ENCODE measurements at places on chromosomes 12 and 14.
A peak's percentile ranks its signal among the peaks of the same experiment; 100 is the strongest.

GRCh38 chr12:15253990-15254389, 32.8 kb upstream of the RERG start:
- H3K27me3 ChIP-seq: peaks cover 8% of the 10 kb centered on the region
- H3K27ac ChIP-seq: no peak overlapping the region
- no peak overlapping the region for H3K4me3 ChIP-seq
- H3K4me1 ChIP-seq: no peaks in the 10 kb centered on the region

DNA sequence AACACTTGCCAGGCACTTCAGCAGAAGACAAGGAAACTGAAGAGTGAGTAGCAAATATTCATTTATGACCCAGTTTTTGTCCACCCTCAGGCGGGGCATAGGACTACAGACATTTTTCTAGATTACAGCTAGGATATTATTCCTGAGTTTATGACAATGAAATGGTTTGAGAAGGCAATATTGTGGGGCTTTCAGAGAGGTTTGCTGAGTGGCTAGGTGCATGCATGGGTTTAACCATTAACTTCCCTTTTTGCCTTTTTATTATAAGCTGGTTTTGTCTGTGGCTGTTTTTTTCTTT, 104.0 kb upstream of the BCAT1 start:
- H3K4me1 ChIP-seq: peaks cover 11% of the 10 kb centered on the region
- H3K27me3 ChIP-seq: no peaks in the 10 kb centered on the region
- H3K27ac ChIP-seq: peak overlapping the region; percentile 82
- no peak for DNase-seq

DNA sequence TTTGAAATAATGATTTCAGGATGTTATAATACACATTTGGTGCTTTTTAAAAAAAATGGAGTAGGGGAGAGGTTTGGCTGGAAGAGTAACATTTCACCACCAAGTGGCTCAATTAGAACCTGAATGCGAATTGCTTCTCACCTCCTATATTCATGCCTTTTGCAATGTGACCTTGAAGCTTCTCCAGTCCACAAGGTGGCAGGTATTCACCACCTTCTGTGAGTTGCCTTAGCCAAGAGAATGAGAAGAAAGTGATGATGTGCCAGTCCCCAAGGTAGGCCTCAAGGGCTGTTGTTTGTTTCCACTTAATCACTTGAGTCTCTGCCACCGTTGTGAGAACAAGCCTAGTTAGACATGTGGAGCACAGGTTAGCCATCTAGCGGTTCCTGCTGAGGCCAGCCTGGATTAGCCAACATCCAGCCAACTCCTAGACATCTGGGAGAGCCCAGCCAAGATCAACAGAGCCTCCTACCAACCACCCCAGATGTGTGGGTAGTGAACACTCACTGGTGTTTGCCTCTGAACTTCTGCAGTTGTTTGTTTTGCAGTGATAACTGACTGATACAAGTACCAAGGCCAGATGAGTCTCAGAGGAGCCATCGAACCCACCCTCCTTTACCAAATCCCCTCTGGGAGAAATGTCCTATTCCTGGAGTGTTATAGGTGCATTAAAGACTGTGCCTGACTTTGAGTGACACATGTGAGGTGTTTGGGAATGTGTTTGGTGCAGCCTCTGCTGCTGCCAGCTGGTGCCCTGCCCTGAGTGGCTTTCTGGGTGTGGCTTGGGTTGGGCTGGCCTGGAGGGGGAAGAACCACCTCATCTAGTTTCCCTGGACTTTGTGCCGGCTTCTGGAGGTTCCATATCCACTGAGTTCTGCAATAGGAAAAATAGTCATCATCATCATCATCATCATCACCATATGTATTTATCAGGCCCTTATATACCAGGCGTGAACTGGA, 132.5 kb upstream of the RFLNA start:
- no peak overlapping the region for H3K4me3 ChIP-seq
- H3K36me3 ChIP-seq: no peaks in the 10 kb centered on the region
- H3K4me1 ChIP-seq: no peaks in the 10 kb centered on the region
- H3K27me3 ChIP-seq: no peaks in the 10 kb centered on the region
- no peak for DNase-seq

GRCh38 chr12:130831246-130831645, 7.8 kb downstream of the STX2 start:
- H3K27ac ChIP-seq: no peak overlapping the region
- no peak overlapping the region for H3K4me3 ChIP-seq
- H3K27me3 ChIP-seq: no peaks in the 10 kb centered on the region
- peaks cover 6% of the 10 kb centered on the region for H3K4me1 ChIP-seq
- DNase-seq: no peak
- no peaks in the 10 kb centered on the region for H3K36me3 ChIP-seq
